ENCODE measurements at places on chromosomes 2 and 18.

DNA sequence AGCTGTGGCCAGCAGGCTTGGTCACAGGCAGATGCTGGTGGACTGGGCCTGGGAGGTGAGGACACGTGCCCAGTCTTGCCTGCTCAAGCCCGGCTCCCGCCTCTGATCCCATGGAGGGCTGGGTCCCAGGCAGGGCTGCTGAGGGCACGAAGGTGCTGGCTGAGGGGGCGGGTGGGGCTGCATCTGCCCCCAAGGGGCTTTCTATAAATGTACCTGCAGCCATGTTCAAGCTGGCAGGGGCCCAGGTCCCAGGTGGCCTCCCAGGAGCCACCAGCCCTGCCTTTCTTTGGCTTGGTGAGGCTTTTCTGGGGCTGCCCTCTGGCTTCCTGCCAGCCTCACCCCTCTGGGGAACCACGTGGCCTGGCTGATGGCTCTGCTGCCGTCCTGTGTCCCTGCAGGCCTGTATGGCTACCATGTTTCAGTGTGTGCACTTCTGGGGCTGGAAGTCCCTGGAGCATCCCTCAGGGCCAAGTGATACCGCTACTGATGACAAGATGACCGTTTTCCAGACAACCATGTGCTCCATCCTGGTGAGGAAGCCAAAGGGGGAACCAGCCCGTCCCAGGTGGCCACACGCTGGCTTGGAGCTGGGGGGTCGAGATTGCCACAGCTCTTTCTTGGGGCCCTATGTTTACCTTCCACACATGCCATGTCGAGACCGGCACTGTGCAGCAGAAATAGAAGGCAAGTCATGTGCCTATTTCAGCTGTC is 23.2 kb downstream of the HJURP start:
- DNase-seq, result peak; percentile 18

DNA sequence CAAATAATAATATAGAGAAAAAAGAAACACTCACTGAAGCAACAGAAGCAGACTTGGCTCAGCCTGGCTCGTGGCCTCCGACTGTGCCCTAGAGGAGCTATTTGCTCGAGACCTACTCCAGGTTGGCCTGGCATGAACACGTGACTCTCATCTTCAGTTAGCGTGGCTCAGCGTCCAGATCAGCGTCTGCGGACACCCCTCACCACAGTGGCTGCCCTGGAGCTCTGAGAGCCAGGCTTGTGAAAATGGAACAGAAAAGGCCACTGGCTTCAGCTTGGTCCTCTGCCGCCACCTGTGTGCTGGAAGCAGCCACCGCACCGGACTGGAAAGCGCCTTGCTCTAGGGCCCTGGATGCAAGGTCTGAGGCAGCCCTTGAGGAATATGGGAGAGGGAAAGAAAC is 1184.0 kb upstream of the GYPC start:
- no peak for DNase-seq

DNA sequence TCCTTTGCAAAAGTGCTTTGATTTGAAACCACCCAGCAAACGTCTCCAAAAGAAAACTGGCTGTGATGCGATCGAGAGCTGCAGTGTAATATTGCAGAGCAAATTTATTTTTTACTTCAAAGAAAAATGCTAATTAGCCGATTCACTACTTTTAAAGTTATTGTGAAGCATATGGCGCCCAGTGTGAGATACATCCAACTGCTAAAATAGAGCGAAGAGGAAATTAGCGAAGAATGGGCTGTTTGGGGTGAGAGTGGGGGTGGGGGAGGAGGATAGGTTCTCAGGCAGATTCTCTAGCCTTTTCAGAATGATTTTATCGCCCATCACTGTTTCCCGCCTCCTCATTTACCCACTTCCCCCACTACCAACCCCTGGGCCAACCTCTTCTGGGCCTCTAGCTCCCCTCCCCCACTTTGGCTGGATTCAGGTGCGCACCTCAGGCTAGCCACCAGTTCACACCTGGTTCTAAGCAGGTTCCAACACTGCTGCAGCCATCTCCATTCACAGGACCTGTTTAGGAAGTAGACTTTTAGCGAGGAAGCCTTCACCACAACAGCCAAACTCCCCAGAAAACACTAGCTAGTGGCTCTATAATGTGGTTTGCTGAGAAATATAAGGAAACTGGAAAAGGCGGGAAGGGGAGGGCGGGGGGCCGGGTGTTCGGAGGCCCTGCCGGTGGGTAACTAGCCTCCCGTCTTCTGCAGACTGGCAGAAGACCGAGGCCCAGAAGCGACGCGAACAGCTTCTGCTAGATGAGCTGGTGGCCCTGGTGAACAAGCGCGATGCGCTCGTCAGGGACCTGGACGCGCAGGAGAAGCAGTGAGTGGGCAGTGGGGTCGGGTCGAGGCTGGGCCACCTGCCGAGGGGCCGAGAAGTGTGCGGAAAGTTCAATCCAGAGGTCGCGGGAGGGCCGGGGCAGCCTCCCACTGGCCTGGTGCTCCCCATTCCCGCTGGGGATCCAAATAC is 6.0 kb upstream of the OTX1 start:
- no peak for DNase-seq

DNA sequence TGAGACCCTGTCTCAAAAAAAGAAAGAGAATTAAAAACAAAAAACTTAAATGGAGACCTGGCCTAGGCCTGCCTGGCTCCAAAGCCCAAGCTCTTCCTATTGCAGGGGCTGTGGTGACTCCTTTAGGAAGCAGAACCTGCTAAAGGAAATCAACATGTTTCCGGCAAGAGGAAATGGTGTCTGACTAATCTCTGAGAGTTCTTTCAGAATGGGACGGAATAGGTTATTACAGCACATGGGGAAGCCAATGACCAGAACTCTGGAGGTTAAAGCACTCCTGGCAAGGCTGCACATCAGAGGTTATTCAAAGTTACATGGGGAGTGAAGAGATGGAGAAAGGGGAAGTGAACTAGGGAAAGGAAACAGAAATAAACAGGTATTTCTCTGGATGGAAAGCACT is 21.4 kb downstream of the KIF3C start:
- no peak for DNase-seq

DNA sequence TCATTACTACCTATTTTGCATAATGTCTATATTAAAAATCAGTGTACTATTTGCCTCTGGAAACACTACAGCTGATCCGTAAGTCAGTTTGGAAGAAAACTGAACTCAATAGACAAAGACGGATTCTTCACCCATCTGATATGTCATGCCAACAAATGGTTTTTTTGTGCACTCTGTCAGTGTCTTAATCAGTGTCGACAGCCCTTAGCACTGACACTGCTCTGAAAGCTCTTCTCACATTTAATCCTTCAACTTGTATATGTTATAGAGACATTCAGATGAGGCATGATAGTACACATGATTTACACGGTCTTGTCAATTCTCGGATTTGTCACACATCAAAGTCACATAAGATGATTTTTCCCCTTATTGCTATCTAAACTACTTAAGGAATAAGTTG is 347.5 kb upstream of the GALNT5 start:
- DNase-seq, result no peak

- DNase-seq, result no peak
These were observed 103.3 kb downstream of the AOX1 start for GRCh38 chr2:200689115-200689514.

- DNase-seq, result no peak
These were observed 206.2 kb downstream of the NCKAP5 start for GRCh38 chr2:133362061-133362476.

DNA sequence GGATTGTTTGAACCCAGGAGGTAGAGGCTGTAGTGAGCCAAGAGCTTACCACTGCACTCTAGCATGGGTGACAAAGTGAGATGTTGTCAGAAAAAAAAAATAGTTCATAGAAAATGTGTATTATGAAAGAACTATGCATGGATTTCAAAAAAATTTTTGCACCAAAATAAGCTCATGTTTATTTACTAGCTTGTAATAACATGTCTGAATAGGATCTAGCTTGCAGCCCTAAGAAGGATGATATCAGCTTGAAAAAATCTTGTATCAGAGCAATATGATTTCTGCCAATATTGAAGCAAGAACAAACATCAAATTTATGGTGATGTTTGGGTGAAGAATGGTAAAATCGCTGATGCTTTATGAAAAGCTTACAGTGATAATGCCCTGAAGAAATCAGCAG is 97.0 kb upstream of the RFX8 start:
- DNase-seq, result no peak

DNA sequence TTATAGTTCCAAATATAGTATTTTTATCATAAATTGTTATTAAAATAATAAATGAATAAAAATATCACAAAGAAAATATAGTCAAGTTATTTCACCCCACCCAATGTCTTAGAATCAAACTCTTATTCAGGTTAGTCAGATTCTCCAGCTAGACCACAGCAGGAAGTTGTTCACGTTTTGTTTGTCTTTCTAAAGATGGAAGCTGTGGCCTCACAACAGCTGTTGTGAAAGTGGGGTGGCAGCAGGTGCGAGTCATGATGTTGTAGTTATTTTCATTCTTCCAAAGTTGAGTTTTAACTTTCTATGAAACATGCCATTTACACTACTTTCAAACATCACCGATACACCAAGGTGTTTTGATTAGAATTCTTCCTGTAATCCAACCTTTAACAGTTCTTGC is 272.9 kb downstream of the SLC8A1 start:
- no peak for DNase-seq

DNA sequence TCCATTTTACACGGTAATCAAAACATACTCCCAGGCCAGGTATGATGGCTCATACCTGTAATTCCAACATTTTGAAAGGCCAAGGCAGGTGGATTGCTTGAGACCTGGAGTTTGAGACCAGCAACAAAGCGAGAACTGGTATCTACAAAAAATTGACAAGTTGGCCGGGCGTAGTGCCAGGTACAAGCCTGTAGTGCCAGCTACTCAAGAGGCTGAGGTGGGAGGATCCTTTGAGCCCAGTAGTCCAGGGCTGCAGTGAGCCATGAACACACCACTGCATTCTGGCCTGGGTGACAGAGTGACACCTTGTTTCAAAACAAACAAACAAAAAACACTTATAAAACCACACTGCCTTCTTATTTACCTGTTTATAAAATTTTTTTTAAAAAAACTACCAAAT is 80.8 kb downstream of the GAREM1 start:
- no peak for DNase-seq

- DNase-seq, result peak; percentile 73
These were observed 5.2 kb downstream of the TTC39C start for GRCh38 chr18:24019641-24020331.

DNA sequence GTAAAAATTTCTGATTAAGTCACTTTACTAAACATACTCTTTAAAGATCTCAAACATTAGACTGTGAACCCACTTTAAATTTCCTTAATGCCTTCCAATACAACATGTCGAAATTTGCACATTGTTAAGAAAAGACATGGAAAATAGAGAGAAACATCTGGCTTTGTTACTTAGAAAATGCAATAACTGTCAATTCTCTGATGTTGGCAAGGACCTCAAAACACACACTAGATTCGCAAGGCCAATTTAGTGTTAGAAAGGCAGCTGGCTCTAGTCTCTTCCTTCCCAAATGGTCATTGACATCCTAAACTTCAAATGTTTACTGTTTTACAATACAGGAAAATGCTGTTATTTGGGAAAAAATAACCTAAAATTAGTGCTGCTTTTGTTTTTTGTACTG is 110.6 kb downstream of the UPP2 start:
- no peak for DNase-seq

DNA sequence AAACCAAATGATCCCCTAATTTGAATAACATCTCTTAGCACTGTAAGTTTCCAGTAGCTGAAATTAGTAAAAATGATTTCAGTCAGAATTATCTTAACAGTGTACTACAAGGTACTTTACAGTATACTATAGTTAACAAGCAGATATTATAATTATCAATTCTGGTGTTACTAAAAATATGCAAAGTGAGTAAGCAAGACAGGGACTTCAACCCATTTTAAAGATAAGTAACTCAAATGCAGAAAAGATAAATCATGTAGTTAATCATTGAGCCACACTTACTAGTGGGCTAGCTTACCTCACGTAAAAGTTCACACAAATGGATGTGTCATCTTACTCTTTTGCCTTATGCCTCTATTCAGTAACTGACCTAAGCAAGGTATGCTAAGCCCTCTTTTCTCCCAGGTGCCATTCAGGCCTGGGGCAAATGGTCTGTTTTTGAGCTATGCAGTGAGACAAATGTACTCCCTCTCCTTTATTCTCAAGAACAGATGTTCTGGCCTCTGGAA is 101.0 kb downstream of the NBAS start:
- no peak for DNase-seq

GRCh38 chr2:217562871-217563480 is 439.8 kb downstream of the TNS1 start:
- DNase-seq, result no peak

DNA sequence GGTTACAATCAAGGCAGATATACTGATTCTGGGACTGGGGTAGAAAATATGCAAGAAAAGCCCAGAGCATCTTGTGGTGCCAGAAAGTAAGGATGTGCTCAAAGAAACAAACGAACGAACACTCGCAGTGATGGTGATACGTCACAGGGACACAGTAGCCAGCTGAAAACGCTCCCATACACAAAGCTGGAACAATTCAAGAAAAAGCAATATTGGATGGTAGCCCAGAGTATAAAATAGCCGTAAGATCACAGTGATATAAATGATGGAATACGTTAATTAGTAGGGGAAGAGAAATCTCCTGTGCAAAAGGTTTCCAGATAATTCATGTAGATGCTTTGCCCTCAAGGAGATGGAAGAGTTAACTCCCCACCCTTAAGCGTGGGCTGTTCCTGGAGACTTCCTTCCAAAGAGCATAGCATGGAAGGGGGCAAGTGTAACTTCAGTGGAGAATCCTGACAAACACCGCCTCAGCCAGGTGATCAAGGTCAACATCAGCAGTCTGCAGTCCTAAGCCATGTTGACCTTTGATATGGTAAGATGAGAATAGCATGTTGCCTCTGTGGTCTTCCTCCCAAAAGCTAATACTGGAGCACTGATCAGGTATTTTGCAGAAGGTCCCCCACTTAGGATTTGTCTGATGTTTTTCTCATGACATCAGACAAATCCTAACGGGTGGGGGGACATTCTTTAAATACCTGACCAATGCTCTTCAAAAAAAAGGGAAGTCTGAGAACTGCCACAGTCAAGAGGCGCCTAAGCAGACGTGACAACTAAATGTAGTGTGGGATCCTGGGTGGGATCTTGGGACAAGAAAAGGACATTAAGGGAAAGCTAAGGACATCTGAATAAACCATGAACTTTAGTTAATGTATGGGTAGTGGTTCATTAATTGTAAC is 99.0 kb downstream of the NCK2 start:
- no peak for DNase-seq

GRCh38 chr2:22901471-22902179 is 483.4 kb upstream of the KLHL29 start:
- DNase-seq, result no peak

DNA sequence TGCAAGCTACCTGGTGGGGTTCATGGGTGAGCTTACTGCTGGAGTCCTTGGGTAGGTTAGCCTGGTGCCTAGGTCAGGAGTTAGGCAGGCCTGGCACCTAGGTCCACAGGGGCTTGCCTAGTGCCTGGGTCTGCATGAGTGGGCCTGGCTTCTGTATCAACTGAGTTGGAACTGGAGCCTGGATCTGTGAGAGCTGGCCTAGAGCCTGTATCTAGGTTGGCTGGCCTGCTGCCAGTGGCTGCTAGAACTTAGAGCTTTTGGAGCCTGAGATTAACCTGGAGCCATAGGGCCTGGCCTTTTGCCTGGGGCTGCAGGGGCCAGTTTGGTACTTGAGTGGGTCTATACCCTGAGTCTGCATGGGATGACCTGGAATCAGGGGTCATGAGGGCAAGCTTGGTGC is 679.4 kb downstream of the NUP35 start:
- no peak for DNase-seq
